ENCODE measurements at places on chromosomes 13 and 19. TPM values are rescaled to one million over a fixed set of nuclear protein-coding genes. Genes with fewer than 3 reads are reported as not detected.

ANKRD24 gene
- total RNA-seq, result 1.3 TPM

C1QTNF9B gene
- not detected for total RNA-seq

LRP3 gene
- total RNA-seq, result 35.0 TPM

SELENOV gene
- not detected for total RNA-seq

ADGRE3 gene
- not detected for total RNA-seq

Data from right lobe of liver (tissue), 6 donors.